GM23248 (cell line): ENCODE measurements at places on chromosomes 5 and 9.

GRCh38 chr5:160450164-160450932, 28.7 kb downstream of the PTTG1 start:
- DNase-seq = no peak

DNA sequence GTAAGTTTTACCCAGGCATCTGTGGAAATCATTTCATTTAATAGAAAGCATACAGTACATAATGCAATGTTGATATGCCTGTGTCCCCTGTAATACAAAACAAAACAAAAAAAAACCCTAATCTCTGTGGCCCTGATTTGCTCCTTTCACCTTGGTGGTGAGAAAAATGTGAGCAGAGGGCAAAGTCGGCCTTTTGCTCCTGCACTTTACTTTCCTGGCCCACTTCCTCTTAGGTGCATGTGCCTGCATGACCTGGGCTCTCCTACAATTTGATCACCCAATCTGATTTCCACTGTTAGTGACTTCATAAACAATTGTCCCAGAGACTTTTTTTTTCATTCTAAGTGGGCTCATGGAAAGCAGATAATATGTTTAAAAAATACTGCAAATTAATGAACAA, 424.3 kb downstream of the SEMA5A start:
- DNase-seq = no peak

DNA sequence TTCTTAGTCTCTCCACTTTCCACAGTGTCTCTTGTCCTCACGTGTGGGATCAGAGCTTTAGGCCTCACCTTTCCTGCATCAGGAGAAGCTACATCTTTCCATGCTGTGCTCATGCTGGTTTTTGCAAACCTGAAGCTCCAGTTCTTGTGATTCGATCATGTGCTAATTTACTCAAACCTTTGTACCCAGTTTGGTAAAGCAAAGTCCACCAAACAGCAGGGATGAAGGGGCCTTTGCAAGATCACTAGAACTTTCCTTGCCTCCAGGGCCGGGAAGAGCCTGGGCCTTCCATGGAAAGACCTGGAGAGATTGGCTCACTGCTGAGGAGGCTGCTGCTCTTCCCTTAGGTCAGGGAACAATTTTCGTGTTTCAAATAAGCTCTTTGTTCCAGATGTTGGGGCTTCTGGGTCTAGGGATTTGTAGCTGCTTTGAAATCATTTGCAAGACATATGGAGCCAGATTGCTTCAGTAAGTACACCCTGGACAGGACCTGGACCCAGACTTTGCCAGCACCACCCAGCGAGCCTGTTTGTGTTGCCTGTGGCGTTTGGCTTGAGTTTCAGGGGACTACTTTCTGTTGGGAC, 18.7 kb upstream of the SPATA31E1 start:
- DNase-seq = no peak

DNA sequence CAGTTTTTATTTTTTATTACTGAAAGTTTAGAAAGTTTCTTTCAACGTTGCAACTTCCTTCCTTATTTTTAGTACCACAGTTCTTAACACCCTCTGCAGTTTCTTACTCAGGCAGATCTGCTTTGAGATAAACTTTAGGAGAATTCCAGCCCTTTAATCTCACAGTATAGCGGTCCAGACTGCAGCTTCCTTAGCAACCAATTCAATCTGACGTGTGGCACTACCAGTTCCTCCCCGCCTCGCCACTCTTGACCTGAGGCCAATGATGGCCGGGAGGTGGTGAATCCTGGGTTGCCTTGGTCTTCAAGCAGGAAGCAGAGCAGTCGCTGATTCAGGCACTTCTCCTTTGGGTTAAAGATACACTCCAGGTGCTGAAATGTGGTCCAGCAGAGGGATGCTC, 334.3 kb upstream of the TRPC7 start:
- DNase-seq = no peak

- DNase-seq = no peak
Observed at GRCh38 chr5:143205883-143206195, 197.6 kb downstream of the NR3C1 start.
